ENCODE measurements at places on chromosomes 4 and X. TPM values are rescaled to one million over a fixed set of nuclear protein-coding genes. Genes with fewer than 3 reads are reported as not detected.
A peak's percentile ranks its signal among the peaks of the same experiment; 100 is the strongest.

The TLR3 gene
- total RNA-seq: 2.1 TPM

- peak; percentile 34 for DNase-seq
Measured at GRCh38 chrX:42948723-42949657, 171.0 kb upstream of the PPP1R2C start.

The SYNPO2 gene
- total RNA-seq: 1.3 TPM

DNA sequence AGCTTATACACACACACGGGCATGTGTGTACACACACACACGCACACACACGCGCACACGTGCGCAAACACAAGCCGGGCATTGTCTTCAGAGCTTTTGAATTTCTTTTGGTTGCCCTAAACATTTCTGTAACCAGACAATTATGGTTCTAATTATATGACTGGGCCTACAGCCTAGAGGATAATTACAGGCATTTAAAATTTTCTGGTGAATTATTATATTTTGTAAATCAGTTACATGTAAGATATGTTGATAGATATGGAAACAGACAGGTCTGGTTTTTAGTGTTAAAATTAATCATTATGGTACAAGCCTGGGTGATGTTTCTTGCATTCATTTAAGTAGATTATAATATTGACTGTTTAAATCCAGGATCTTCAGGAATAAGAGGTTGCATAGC, 1120.5 kb downstream of the ADGRL3 start:
- no peak for DNase-seq

The MAGEB6B gene
- not detected for total RNA-seq

The IL9R gene
- 17.0 TPM for total RNA-seq
